ENCODE measurements at places on chromosomes 7 and 10. TPM values are rescaled to one million over a fixed set of nuclear protein-coding genes. Genes with fewer than 3 reads are reported as not detected.

- H3K36me3 ChIP-seq, result no peaks in the 10 kb centered on the region
- no peak overlapping the region for H3K27ac ChIP-seq
- H3K4me3 ChIP-seq, result no peak overlapping the region
- no peaks in the 10 kb centered on the region for H3K4me1 ChIP-seq
These were observed 9.4 kb downstream of the TMEM106B start for GRCh38 chr7:12220389-12221046.

GRCh38 chr7:1662101-1662500 is 8.0 kb upstream of the ELFN1 start:
- H3K4me3 ChIP-seq, result no peak overlapping the region
- DNase-seq, result peak; percentile 39
- no peak overlapping the region for H3K27ac ChIP-seq
- no peaks in the 10 kb centered on the region for H3K36me3 ChIP-seq
- no peaks in the 10 kb centered on the region for H3K4me1 ChIP-seq

DNA sequence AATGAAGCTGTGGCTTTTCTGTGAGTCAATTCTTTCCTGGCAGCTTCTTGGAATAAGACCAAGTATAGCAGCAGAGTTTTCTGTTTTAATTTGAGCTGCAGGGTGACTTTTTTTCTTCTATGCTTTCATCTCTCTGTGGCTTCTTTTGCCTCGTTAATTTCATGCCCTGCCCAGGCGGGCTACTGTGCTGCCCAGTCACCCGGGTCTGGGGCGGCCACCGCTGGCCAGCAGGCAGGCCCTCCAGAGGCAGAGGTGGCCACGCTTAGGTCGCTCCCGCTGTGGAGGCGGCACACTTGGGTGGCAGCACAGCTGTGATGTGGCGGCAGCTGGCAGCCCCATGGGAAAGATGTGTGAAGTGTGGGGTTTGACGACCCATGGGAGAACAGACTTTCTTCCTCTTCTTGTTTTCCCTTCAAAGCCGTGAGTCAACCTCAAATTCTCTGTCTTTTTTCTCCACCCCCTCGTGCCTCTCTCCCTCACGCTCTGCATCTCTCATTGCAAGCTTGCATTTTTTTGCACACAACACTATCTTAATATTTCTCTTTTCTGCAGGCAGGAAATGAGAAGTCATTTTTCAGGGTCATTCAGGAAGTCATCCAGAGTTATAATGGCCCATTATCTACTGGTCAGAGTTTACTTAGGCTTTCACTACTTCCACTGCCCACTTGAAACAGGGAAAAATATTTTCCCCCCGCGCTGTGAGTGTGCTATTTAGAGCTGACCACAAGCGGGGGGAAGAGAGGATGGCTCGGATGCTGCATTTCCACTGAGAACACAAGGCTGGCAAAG is 67.8 kb downstream of the EGFR start:
- H3K27me3 ChIP-seq, result no peaks in the 10 kb centered on the region
- H3K4me1 ChIP-seq, result no peaks in the 10 kb centered on the region
- peak overlapping the region; percentile 85 for H3K27ac ChIP-seq
- H3K36me3 ChIP-seq, result no peaks in the 10 kb centered on the region
- no peak for DNase-seq

DNA sequence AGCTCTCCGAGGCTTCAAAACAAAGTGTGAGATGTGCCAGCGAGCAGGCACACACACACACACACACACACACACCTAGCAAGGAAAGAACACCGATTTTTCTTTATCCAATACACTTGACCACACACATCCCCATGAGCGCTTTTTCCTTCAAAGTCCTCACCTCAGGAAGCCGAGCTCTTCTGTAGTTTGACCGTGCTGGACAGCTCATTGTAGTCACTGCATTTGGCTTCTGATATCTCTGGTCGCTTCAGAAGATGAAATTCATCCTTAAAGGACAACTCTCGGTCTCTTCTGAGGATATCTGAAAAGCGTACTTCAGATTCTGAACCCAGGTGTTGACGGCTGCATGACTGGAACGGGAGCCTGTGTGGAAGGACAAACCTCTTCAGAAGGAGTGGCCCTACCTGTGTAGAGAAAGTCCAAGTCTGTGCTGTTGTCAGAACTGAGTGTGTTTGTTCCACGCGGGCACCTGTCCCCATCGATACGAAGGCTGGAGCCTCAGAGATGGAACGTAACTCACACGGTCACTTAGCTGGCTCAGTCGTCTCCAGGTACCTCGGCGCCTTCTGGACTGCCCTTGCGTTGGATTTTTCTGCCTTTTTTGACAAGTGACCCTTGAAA is 28.1 kb upstream of the SHH start:
- H3K27me3 ChIP-seq, result peaks cover 16% of the 10 kb centered on the region
- peak; percentile 38 for DNase-seq
- no peaks in the 10 kb centered on the region for H3K36me3 ChIP-seq
- no peaks in the 10 kb centered on the region for H3K4me1 ChIP-seq
- H3K4me3 ChIP-seq, result no peak overlapping the region
- no peak overlapping the region for H3K27ac ChIP-seq

GRCh38 chr7:155441856-155442255 is 16.1 kb upstream of the EN2 start:
- H3K4me3 ChIP-seq, result no peak overlapping the region
- H3K27ac ChIP-seq, result no peak overlapping the region
- H3K4me1 ChIP-seq, result no peaks in the 10 kb centered on the region
- DNase-seq, result no peak

The SAMD9L gene
- 8.6 TPM for total RNA-seq

The MLXIPL gene
- total RNA-seq, result 21.3 TPM

The CACNA2D1 gene
- total RNA-seq, result 79.4 TPM

All from breast epithelium (tissue), 4 donors.